ENCODE measurements at places on chromosomes 1 and 21.

DNA sequence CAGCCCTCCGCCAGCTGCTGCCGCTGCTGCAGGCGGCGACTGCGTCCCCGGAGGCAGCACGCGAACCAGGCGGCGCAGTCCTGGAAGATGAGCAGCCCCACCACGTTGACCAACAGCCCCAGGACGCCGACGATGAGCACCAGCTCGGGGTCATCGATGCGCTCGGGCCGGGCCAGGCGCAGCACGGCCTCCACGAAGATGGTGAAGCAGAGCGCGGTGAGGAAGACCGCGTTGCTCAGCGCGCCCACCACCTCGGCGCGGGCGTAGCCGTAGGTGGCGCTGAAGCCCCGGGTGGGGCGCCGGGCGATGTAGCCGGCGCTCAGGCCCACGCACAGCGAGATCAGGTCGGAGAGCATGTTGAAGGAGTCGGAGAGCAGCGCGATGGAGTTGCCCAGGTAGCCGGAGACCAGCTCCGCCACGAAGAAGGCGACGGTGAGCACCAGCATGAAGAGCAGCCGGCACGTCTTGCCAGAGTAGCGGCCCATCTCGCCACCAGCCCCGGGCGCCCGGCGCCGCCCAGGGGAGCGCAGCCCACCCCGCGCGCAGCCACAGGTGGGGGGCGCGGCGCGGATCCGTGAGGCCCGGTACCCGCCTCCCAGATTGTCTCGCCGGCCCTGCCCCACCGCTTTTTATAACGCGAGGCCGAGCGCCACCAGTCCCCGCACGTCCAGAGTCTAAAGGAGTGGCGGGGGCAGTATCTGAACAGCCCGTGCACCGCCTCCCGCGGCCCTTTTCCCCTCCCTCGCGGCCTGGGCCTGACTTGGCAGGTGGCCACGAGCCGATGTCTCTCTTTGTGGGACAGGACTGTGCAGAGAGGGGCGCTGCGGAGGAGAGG lies at the start of gene SLC30A10:
Gene SLC30A10, minus strand, starts transcription at position 602 of the 835 bp plus-strand sequence. Its CDS starts 117 bp downstream, at position 485.
- no peak for DNase-seq

- DNase-seq, result peak; percentile 31
Measured at GRCh38 chr1:170085091-170085490, 10.6 kb upstream of the KIFAP3 start.

DNA sequence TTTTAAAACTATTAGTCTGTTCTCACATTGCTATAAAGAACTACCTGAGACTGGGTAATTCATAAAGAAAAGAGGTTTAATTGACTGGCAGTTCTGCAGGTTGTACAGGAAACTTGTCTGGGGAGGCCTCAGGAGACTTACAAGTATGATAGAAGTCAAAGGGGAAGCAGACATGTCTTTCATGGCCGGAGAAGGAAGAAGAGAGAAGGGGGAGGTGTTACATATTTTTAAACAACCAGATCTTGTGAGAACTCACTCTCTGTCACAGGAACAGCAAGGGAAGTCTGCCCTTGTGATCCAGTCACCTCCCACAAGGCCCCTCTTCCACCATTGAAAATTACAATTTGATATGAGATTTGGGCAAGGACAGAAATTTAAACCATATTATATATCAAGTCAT lies 55.9 kb downstream of the CLIC4 start:
- no peak for DNase-seq

DNA sequence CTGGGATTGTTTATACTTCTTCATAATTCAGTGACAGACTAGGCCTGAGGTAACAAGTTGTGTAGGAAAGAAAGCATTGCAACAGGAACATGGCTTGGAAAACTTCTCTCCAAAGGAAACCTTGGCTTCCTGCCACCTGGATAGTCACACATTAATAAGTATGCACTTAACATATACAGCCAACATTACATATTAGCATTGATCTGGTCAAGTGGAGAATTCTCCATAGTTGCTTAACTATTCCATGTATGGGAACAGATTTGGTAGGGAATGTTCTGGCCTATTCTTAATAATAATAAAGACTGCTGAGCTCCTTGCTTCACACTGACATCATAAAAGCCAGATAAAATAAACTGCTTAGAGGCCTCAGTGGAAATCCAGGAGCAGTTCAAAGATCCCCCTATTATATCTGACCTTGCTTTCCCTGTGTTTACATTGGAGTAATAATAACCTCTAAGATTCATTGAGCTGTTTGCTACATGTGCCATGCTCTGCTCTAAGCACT lies 27.2 kb upstream of the NFIA start:
- no peak for DNase-seq

- DNase-seq, result no peak
Measured at GRCh38 chr21:40152476-40152875, 285.2 kb downstream of the PCP4 start.

GRCh38 chr1:154492115-154492514 lies 9.9 kb upstream of the TDRD10 start:
- DNase-seq, result no peak

DNA sequence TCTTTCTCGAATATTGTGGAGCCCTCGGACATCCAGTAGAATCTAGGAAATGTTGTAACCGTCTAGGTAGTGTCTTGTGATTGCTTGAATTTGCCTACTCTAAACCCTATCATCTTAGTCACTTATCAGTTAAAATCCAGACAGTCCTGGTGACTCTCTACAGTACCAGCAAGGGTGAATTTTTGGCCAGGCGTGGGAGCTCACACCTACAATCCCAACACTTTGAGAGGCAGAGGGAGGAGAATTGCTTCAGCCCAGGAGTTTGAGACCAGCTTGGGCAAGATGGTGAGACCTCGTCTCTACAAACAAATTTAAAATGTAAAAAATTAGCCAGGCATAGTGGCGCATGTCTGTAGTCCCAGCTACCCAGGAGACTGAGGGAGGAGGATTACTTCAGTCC lies 230.9 kb downstream of the CHRM3 start:
- no peak for DNase-seq

GRCh38 chr1:117678246-117678977 lies 72.6 kb downstream of the TENT5C start:
- no peak for DNase-seq
